ENCODE measurements at places on chromosomes 3 and 15. TPM values are rescaled to one million over a fixed set of nuclear protein-coding genes. Genes with fewer than 3 reads are reported as not detected.

OR5H14 gene
- total RNA-seq: not detected

TLR9 gene
- total RNA-seq: 0.31 TPM

TNFSF10 gene
- 2.2 TPM for total RNA-seq

ATP13A5 gene
- total RNA-seq: 0.63 TPM

CHDH gene
- 1.3 TPM for total RNA-seq

CPNE9 gene
- total RNA-seq: 0.31 TPM

ACTC1 gene
- total RNA-seq: under 0.01 TPM

BLM gene
- 5.6 TPM for total RNA-seq

SNTN gene
- total RNA-seq: not detected

CAPN7 gene
- total RNA-seq: 70.1 TPM

GASK1A gene
- total RNA-seq: 11.6 TPM

Data from parietal lobe (tissue), 2 donors.